ENCODE measurements at places on chromosomes 6 and 20.

- peak; percentile 46 for DNase-seq
Measured at GRCh38 chr20:32446301-32447100, 88.4 kb downstream of the ASXL1 start.

- DNase-seq = no peak
Measured at GRCh38 chr6:157196391-157196790, 126.9 kb downstream of the TMEM242 start.

- DNase-seq = no peak
Measured at GRCh38 chr6:15431762-15432483, 186.1 kb downstream of the JARID2 start.

GRCh38 chr20:18404172-18404571 lies 62.7 kb downstream of the DZANK1 start:
- DNase-seq = no peak

GRCh38 chr6:44428682-44429081 lies 41.2 kb downstream of the CDC5L start:
- DNase-seq = no peak

DNA sequence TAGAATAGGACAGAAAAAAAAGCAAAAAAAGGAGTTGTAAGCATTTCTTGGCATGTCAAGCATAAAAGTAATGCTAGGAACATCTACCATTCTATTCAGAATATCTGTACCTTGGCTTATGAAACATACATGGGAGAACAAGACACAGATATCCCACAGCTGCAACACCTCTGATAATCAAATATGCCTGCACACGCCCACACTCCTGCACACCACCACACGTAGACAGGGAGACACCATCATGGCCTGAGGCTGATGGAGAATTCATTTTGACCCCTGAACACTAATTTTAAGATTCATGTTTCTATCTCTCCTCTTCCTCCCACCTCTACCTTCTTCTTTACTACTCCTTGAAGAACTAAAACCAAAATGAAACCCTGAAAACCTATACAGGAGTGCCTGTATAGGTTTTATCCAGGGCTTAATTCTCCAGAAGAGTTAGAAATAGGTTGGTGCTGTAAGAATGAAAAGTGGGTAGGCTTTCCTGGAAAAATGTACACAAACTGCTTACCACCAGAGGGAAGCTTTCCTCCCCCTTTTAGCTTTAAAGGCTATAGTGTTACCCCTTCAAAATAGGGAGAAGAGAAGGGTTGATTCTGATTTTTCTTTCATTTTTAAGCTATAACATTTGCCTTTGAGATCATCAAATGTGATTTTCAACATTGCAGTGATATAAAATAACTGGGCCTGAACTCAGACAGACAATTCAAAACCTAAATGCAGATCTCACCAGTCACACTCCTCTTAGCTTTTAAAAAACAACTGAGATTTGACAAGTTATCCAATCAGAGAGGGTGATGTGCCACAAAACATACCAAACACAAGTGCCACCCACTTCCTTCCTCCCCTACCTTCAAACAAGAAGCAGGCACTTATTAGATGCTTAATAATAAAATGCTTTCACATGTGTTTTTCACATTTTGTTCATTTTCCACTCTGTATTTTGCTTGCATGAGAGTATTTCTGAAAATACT lies 57.9 kb downstream of the ELOVL5 start:
- no peak for DNase-seq

GRCh38 chr6:14697427-14697826 lies 548.4 kb upstream of the JARID2 start:
- no peak for DNase-seq
